CD4-positive, alpha-beta T cell treated with Interleukin-15 for 4 hours (primary cell): ENCODE measurements at places on chromosomes 5 and 9.

- no peak for DNase-seq
Observed at GRCh38 chr5:170429014-170429413, 39.8 kb upstream of the KCNMB1 start.

GRCh38 chr5:120510098-120510637, 46.1 kb downstream of the PRR16 start:
- DNase-seq = no peak

- no peak for DNase-seq
Observed at GRCh38 chr5:115778417-115778816, 38.0 kb downstream of the CDO1 start.

- DNase-seq = no peak
Observed at GRCh38 chr5:122019919-122020590, 58.0 kb downstream of the LOX start.

DNA sequence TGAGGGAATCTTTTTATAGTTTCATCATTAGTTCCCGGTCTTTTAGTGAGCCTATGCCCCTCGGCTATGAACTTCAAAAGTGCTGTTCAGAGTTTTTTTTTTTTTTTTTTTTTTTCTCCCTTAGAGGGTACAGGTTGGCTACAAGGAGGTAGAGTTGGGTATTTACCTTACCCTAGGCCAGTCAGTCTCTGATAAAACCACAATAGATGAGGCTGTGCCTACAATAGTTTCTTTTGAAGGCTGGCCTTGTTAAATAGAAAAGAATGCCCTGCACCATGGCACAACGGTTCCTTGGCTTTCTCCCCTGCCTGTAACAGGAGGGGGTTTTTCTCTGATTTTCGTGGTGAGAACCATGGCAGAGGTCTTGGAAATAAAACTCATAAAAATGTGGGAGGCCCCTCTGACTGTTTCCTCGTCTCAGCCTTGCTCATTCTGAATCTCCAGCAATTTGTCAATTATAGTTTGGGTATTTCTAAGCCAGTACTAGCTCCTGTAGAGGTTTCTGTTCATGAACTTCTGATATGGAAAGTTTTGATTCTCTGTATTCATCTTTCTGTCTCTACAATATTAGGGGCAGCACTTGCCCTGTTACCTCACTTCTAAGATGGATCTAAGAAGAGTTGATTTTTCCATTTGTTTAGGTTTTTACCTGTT, 152.0 kb downstream of the MTRR start:
- DNase-seq = no peak

GRCh38 chr5:5235685-5236084, 95.6 kb downstream of the ADAMTS16 start:
- no peak for DNase-seq

- no peak for DNase-seq
Observed at GRCh38 chr5:154740483-154740882, 14.7 kb upstream of the LARP1 start.

GRCh38 chr9:14987858-14988257, 77.6 kb upstream of the FREM1 start:
- DNase-seq = no peak

GRCh38 chr9:35579130-35579529, 25.9 kb upstream of the TESK1 start:
- DNase-seq = no peak
